ENCODE measurements at places on chromosomes 13 and 19. TPM values are rescaled to one million over a fixed set of nuclear protein-coding genes. Genes with fewer than 3 reads are reported as not detected.

DNA sequence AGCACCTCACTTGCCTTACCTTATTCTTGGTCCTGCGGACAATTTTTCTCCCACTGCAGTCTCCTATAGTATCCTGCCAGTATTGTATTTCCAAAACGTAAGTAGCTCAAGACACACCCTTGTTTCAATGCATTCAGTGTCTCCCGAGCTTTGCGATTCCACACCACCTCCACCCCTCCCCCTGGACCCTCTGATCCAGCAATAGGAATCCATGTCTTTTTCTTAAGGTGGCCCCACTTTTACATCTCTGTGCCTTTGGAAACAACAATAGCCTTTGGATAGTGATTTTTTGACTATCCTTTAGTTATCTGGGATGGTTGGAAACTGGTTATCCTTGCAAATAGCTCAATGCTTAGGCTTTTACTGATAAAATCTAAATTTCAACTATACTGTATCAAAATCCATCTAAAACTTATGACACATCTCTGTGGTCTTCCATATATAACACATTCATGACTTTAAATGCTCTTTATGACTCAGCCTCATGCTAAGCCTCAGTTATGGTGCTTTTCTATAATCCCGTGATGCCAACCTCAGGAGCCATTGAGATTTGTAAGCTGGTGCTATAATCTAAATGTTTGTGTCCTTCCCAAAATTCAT, 27.1 kb downstream of the FAM216B start:
- DNase-seq = no peak

- no peak for DNase-seq
Observed at GRCh38 chr19:35229601-35230000, 1.1 kb upstream of the FAM187B start.

Gene PROZ
- not detected for total RNA-seq

Gene NBEA
- total RNA-seq = 0.58 TPM

Gene CCL25
- total RNA-seq = not detected
